Stimulated activated CD4-positive, alpha-beta T cell treated with anti-CD3 and anti-CD28 coated beads, Interleukin-1b, Interleukin-23, amount 100 ng/mL, for 24 hours (primary cell): ENCODE measurements at places on chromosomes 5 and 9.

GRCh38 chr9:33264003-33264472, 470 bp downstream of the BAG1 start:
- peak; percentile 8 for DNase-seq

DNA sequence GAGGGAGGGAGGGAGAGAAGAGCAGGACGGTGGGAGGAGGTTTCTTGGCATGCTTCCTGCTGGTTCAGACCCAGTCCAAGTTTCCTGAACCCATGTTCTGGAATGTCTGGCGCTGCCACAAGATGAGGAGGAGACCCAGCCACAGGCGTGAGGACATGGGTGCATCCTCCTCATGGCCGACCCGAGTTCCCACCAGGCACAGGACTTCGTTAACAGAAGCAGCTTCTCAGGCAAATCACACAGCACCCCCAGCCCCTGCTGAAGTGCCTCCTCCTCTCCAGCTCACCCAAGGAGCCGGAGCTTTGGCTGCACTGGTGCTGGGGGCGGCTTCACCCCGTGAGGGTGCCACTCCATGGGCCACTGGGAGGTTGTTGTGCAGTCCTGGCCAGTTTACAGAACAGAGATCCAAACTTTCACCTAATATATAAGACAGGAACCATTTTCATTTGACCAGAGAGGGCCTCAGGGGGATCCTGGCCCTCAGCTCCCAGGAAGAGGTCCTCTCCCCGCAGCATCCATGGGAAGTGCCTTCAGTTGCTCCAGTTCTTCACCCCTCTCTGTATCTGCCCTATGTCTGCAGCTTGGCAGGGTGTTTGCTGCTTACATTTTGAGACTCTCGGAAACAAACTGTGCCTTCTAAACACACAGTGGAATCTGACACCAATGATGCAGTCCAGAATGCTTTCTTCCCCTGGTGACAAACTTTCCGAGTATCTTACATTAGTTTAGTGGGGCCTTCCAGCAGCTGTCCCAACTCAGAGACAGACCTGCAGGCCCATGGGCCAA, 10.2 kb upstream of the NKD2 start:
- no peak for DNase-seq

DNA sequence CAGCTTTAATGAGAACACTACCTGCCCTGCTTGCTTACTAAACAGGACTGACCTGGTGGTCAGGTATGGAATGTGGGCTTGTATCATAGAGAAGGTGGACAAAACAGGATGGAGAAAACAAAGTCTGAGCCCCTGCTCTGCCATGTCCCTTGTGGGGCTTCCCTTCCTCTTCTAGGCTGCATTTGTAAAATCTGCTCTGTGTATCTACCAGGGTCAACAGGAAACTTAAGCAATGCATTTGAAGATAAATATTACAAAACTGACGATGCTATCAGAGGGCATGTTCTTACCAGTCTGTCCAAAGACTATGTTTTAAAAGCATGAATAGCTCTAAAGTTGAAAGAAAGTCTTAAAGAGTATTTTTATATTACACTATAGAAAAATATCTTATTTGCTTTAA, 228.7 kb downstream of the DCP2 start:
- no peak for DNase-seq

GRCh38 chr9:88198341-88198807, 60.1 kb upstream of the SPATA31C2 start:
- no peak for DNase-seq

GRCh38 chr5:14151416-14151815, 8.3 kb downstream of the TRIO start:
- no peak for DNase-seq

GRCh38 chr5:109529520-109529919, 119.7 kb upstream of the PJA2 start:
- DNase-seq: no peak

- no peak for DNase-seq
Observed at GRCh38 chr5:176748967-176749935, 61.1 kb upstream of the UNC5A start.

- DNase-seq: no peak
Observed at GRCh38 chr9:121372239-121373010, 2.4 kb upstream of the STOM start.

GRCh38 chr5:81208904-81209303, 24.2 kb upstream of the CKMT2 start:
- DNase-seq: no peak

DNA sequence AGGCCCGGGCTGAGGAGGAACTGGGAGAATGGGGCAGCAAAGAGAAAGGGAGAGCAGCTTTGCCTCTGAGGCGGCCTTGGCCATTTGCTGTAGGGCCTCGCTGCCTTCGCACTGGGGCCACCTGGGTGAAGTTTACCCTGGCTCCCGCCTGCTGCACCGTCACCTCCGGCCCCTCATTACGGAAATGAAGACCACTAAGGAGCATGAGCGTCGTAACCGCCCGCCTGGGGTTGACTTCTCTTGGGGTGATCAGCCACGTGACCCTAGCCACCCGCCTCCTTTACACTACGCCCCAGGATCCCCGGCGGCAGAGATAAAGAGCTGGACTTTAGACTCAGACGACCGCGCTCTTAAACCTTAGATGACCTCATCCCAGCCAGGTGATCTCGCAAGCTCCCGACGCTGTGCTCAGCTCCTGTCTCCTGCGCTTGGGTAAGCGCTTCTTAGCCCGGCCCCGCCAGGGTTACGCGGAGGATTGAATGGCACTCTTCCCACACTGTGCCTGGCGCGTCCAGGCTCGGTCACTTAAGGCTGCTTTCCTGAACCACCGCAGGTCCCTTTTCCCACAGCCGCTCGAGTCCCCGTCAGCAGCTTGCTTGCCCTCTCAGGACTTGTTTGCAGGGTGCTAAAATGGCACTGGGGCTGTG, 107.9 kb upstream of the LARP1 start:
- no peak for DNase-seq

- DNase-seq: no peak
Observed at GRCh38 chr9:14219850-14220249, 94.1 kb downstream of the NFIB start.

DNA sequence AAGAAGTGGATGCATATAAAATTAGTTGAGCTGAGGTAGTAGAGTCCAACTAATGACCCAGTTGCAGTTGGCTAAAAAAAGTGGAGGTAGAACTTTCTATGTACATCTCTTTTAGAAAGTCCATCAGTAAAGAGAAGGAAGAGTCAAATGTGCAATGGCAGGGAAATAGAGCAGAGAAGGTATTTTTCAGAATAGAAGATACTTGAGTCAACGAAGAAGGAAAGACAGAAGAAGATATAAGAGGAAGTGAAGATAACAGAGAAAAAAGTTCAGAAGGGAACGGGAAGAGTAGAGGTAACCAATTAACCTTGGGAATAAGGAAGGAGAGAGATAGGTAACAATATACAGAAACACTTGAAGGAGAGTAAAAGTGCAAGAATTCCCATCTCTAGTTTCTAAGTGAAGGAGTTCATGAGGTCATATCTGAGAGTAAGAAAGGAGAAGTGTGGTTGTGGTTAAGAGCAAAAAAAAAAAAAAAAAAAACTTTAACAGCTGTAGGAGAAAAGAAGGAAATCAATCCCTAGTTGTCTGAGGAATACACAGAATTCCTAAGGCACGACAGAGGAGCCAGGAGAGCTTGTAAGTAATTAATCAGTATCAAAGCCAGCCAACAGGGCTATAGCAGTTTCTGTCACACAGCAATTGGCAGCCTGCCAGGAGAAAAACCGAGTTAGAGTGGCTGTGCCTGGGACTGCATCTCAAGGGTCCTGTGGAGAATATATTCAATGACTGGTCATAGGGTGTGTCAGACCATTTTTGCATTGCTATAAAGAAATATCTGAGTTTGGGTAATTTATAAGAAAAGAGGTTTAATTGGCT, 61.0 kb downstream of the ARL15 start:
- DNase-seq: no peak

DNA sequence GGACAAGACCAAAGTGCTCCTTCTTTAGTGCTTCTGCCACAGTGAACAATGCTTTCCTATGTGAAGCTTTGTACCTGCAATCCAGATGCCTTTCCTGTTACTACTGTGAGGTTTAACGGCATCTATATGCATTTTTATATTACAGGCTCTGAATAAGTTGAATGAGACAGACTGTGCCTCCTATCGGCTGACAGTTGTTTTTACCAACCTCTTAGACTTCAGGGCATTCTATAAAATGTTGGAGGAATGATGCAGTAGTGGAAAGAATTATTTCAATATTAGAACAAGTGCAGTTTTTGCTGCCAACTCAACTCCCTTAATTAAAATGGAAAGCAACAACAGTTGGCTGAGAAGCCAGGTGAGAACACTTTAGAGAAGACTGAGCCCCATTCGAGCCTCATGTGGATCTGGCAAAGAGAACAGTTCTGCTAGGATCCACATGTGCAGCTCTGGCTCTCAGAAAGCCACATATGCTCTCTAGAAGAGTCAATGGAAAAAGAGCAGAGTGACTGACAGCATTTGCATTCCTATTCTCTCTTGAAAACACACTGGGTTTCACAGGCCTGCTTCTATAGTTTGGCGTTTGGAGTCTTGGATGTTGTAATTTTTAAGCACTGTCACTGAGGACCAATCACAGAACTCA, 147.5 kb downstream of the LURAP1L start:
- no peak for DNase-seq

GRCh38 chr5:177983763-177984583, 12.1 kb downstream of the PROP1 start:
- no peak for DNase-seq

DNA sequence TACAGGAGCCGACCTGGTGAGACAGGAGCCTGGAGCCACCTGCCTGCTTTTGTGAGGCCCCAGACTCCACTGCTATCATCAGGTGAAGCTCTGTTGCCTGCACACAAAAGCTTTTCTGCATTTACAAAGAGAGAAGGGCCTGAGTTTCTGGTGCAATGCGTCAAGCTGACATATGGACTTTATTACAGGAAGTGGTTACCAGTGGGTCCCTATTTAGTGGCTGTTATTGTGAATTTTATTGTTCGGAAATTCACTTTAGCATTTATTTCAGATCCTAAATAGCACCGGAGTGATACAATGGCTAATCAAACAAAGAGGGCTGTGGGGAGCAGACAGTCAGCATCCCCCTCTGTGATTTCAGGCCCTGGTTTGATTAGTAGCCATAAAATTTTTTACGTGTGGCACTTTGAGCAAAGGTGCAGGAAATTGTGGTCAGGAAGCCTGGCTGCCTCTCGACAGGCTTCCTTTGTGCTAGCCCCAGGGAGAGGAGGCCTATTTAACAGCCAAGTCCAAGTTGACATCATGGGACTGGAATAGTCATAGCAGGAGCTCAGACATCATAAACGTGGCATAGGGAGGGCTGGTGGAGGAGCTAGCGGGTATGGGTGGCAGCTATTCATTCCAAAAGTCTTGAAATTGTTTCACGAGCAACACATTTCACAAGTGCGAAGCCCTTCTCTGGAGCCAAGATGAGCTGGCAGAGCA, 8.4 kb downstream of the TGFBI start:
- DNase-seq: no peak

GRCh38 chr5:124740071-124740470, 6.4 kb downstream of the ZNF608 start:
- DNase-seq: no peak

DNA sequence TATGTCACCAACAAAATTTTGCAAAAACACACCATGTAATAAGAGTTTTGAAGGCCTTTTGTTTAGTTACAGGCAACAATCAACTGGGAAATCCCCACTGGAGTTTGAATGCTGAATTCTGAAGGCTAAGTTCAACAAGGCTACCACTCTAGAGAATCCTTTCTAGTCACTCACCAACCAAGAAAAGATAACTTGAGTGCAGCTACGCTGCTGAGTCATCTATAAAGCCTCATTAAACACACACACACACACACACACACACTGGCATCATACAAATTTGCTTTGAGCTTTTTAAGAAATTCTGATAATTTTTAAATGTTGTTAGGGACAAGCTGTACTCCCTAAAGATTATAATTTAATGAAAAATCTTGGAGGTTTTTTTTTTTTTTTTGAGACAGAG, 219.6 kb downstream of the DENND1A start:
- no peak for DNase-seq

DNA sequence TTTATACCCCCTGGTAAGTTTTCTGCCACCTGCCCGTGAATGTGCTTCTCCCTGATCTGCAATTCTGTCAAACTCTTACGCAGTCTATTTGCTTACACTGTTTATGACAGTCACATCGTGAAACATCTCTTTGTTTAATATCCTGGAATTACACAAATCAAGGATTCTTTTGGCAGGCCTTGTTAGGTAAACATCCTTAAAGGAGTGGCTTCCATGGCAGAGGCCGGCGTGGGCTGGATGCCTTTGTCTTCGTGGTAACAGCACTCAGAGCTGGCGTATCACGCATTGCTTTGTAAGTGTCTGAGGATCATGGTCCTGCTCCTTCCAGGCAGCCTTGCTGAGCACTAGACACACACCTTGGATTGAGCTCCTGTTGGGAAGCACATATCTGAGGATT, 145.7 kb downstream of the IRX1 start:
- DNase-seq: no peak

- no peak for DNase-seq
Observed at GRCh38 chr5:17316970-17317459, 99.6 kb downstream of the BASP1 start.

DNA sequence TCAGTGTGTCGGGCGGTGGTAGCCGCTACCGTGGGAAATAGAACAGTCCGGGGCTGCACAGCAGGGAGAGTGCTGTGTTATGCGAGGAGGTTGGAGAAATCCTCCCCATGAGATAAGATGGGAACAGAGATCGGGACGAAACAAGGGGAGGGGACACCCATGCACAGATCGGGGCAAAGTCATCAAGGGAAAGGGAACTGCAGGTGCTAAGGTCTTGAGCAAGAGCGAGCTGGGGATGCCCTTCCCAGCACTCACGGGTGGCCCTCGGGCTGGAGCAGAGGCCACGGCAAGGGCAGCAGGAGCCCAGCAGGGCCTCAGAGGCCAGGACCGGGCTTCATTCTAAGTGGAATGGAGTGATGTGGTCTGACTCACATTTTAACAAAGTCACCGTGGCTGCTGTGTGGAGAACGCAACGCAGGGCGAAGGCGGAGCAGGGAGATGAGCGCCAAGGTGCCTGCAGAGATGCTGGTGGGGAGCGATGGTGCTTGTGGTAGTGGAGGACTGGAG, 7.7 kb downstream of the IL13 start:
- DNase-seq: no peak

DNA sequence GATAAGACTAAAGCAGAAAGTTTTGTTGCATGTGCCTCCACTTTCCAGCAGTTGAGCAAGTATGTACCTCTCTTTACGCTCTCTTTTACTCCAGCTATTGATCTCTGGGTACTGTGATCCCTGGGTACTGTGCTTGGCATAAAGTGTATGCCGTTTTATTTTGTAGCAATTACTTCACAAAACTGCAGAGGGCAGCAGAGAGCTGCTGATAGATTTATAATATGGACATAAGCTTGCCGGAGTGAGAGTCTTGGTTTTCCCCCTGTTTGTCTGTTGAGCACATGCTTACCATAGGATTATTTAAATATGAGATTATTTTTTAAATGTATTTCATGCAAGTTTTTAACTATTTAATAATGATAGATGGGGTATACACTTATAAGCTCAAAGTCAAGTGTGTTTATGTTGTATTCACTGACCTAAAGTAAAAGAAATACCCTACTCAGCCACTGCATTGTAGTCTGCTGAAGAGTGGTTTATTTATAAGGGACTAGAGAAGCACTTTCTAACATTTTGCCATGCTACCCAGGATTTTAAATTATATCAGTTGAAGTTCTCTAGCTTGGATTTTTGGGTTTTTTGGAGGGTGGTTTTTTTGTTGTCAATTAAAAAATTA, 13.0 kb downstream of the TTC1 start:
- peak; percentile 19 for DNase-seq
